ENCODE measurements at places on chromosomes 3 and 15. TPM values are rescaled to one million over a fixed set of nuclear protein-coding genes. Genes with fewer than 3 reads are reported as not detected.

- no peak for DNase-seq
Measured at GRCh38 chr3:68315546-68315945, 616.8 kb downstream of the TAFA4 start.

Gene PGBD4
- 1.2 TPM for total RNA-seq

GRCh38 chr3:114877378-114878113 lies 269.5 kb downstream of the ZBTB20 start:
- no peak for DNase-seq

Gene GXYLT2
- total RNA-seq, result 8.6 TPM

DNA sequence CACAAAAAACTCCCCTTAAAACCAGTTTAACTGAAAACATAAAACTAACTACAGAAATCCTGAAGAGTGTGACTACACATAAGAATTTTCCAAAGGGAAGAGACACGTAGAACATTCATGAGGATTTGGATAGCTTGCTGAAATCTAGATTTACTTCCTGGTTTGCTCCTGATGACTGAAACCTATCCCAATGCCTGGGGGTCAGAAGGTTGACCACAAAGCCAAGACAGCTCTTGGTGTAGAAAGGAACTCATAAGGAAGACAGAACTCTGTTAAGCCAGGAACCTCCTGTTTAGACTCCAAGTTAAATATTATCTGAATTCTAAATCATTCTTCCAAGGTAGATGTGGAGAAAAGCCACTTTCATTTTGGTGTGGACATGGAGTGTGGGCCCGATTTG lies 92.8 kb downstream of the TFG start:
- DNase-seq, result no peak

Measured in esophagus muscularis mucosa (tissue), 4 donors.